Urothelium cell line (cell line): ENCODE measurements at places on chromosomes 2 and 18.

DNA sequence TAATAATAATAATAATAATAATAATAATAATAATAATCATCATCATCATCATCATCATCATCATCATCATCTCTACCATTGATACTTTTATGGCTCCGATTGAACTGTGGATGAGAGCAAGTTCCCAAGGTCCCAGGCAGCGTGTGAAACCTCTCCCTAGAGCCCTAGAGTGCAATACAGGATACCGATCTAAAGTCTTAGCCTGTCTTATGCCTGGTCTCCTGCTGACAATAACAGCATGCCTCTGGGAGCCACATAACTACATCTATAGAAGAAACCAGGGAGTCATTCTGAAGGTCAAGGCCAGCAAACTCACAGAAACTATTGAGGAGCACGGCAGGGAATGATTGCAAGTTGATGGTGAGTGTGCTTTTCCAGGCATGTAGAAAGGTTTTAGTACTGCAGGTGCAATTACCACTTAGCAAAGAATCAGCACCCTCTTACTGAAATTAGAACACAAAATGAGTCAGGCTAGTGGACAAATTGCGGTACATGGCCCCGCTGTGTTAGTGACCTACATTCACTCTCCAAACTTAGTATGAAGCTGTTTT, 457.2 kb upstream of the CDH20 start:
- no peak for DNase-seq

GRCh38 chr18:13464432-13465123, 246.0 kb downstream of the LDLRAD4 start:
- no peak for DNase-seq

DNA sequence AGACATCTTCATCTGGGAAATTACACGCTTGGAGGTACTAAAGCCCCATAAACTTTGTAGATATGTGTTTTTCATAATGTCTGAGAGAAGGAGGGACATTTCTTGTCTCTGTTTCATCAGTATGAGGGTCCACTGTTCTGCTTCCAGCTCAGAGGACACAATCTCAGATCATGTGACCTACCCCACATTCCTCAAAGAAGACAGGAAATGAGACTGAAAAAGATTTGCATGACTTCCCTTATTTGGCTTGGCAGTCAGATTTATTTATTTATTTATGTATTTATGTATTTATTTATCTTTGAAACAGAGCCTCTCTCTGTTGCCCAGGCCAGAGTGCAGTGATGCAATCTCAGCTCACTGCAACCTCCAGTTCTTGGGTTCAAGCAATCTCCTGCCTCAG, 463.7 kb upstream of the RGPD4 start:
- no peak for DNase-seq

GRCh38 chr2:217010173-217010572, 150.3 kb upstream of the TNP1 start:
- DNase-seq: no peak

- no peak for DNase-seq
Observed at GRCh38 chr2:241842620-241843211, 16.0 kb downstream of the PDCD1 start.

GRCh38 chr2:190468814-190469569, 60.8 kb downstream of the MFSD6 start:
- peak; percentile 85 for DNase-seq

DNA sequence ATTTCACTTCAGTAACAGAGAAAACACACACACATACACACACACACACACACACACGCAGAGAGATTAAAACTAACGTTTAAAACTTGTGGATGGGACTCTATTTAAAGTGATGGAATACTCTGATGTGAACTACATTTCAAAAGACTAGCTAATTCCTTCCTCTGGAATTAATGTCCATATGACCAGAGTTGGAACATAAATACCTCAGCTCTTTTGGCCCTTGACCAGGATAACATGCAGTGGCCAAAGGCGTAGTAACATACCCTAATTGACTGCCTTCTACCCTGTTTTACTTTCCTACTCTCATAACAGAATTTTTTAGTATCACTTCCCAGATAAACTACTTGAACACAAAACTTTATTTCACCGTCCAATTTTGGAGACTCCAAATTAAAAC, 671.3 kb upstream of the CHAC2 start:
- no peak for DNase-seq

- DNase-seq: no peak
Observed at GRCh38 chr2:33038230-33038629, 91.5 kb downstream of the LTBP1 start.

GRCh38 chr2:3608373-3609278, 13.7 kb downstream of the COLEC11 start:
- no peak for DNase-seq

DNA sequence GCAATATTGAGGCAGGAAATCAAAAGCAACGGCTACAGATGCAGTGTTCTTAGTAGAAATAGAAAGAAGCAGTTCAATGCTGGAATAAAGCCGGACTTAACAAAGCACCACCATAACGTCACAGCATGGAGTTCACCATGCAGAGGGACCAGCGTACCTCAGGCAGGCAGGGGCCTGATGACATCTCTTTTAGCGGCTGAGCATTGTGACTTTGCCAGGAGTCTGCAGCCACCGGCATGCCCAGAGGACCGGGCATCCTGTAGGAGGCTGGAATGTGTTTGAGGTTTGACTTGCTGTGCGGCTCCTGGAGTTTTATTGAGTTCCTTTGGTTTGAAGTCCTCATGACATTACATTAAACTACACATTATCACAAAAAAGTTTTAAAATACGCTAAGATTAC, 139.8 kb downstream of the UXS1 start:
- peak; percentile 68 for DNase-seq

DNA sequence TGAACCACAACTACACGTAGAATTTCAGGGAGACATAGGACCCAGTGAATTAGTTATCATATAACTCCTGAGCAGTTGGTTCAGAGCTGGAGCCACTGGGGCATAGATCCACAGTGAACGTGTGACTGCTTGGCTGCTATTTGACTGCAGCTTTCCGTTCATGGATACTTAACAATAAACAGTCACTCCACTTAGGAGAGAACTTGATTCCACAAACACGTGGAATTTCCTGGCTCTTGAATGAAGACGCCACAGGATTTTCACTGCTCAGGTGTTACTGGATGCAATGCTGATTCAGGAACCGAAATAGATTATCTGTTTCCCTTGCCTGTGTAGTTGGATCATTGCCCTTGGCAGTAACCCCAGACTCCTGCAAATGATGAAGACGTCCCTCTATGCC, 679.1 kb upstream of the ZEB2 start:
- no peak for DNase-seq

GRCh38 chr2:164891460-164891859, 49.8 kb upstream of the COBLL1 start:
- no peak for DNase-seq

DNA sequence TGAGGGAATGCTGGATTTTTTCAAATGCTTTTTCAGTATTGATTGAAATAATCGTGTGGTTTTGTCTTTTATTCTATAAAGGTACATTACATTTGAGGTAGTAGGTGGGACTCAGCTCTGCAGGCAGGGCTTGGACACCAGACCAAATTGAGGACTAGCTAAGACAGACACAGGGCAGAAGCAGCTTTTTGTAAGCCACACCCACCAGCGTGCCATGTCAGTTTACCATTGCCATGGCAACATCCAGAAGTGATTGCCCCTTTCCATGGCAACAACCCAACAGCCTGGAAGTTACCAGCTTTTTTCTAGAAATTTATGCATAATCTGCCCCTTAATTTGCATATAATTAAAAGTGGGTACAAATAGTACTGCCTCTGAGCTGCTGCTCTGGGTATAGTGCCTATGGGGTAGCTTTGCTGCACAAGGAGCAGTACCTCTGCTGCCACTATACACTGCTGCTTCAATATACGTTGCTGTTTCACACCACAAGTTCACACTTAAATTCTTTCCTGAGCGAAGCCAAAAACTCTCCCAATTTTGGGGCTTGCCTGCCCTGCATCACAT, 23.6 kb upstream of the VWA3B start:
- DNase-seq: no peak

GRCh38 chr18:39462436-39462835, 1896.8 kb upstream of the CELF4 start:
- no peak for DNase-seq

GRCh38 chr2:163617517-163617916, 118.3 kb downstream of the FIGN start:
- no peak for DNase-seq

- no peak for DNase-seq
Observed at GRCh38 chr2:148745151-148745851, 100.8 kb downstream of the EPC2 start.
